ENCODE measurements at places on chromosomes 2 and 18.

DNA sequence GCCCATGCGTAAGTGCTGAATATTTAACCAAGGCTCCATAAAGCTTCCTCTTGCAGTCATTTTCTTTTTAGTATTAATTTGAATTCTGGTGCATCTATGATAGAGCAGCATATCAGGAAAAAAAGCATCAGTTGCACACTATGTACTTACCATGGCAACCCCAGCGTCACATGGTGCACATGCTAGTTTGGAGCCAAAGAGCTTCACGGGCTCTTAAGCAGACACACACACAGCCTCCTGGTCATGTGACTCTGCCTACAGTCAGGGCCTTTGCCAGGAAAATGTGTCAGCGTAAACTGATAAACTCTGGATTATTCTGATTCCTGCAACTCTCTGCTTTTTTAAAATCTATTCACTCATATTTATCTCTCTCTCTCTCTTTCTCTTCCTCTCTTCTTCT is 30.2 kb downstream of the NYAP2 start:
- no peaks in the 10 kb centered on the region for H3K4me1 ChIP-seq
- H3K4me3 ChIP-seq: no peak overlapping the region
- H3K27ac ChIP-seq: no peak overlapping the region

DNA sequence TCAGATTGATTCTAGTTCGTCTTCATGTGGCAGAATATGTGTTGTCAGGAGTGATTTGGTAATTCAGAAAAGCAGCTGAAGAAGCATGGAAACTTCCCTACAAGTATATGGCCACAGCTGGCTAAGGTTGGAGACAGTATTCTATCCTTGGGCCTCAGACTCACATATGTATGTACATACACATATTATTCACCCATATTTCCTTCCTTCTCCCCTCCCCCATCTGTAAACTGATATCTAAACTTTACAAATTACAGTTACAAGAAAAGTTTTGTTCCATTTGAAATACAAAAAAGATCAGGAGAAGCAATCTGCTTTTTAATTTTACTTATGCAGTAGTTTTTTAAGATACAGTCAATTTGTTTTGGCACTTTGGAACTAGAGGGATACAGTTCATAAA is 3.1 kb downstream of the SP3 start:
- peaks cover 29% of the 10 kb centered on the region for H3K36me3 ChIP-seq
- peak overlapping the region; percentile 82 for H3K27ac ChIP-seq
- no peaks in the 10 kb centered on the region for H3K27me3 ChIP-seq

DNA sequence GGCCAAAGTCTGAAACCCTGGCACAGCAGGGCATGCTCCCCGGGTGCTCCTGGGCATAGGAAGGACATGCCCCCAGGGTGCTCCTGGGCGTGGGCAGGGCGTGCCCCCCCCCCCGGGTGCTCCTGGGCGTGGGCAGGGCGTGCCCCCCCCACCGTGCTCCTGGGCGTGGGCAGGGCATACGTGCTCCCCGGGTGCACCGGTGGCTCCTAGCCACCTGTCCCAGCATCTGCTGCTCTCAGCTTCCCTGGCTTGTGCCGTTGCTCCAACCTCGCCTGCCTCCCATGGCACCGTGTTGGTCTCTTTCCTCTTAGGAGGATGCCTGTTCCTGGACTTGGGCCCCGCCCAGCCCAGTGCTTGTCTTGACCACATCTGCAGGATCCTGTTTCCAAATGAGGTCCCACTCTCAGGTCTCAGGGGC is 95.6 kb upstream of the CTDP1 start:
- H3K27ac ChIP-seq: no peak overlapping the region
- no peaks in the 10 kb centered on the region for H3K36me3 ChIP-seq
- no peaks in the 10 kb centered on the region for H3K4me1 ChIP-seq
- H3K27me3 ChIP-seq: peaks cover 50% of the 10 kb centered on the region
- no peak for DNase-seq

GRCh38 chr2:48543895-48544294 is 13.9 kb downstream of the STON1 start:
- DNase-seq: no peak
- no peaks in the 10 kb centered on the region for H3K4me1 ChIP-seq
- no peak overlapping the region for H3K27ac ChIP-seq
- no peaks in the 10 kb centered on the region for H3K36me3 ChIP-seq

DNA sequence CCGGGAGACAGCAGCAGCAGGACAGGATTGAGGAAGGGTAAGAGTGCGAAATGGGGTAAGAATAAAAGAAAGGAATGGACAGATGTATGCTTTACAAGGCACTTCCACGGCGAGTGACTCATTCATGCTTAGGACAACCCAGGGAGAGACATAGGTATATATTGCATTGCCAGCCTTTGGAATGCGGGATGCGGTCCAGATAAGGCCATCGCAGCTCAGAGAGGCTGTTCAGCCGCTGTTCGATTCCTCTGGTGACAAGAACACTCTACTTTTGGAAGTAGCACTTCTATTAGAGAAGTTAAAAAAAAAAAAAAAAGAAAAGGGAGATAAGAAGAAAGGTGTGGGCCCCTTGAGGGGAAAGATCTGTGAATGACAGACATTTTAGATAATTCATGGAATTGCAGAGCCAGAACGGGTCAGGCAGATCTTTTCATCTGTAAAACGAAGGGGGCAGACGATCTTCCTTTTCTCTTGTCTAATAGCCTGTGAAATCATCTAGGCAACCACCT is 819 bp upstream of the NCOA1 start:
- H3K4me1 ChIP-seq: peaks cover 25% of the 10 kb centered on the region
- H3K27me3 ChIP-seq: no peaks in the 10 kb centered on the region
- DNase-seq: peak; percentile 54
- H3K4me3 ChIP-seq: peak overlapping the region; percentile 55

GRCh38 chr2:174840436-174840835 is 76.2 kb upstream of the CHRNA1 start:
- H3K4me1 ChIP-seq: peaks cover 16% of the 10 kb centered on the region
- no peaks in the 10 kb centered on the region for H3K27me3 ChIP-seq
- DNase-seq: no peak
- H3K4me3 ChIP-seq: no peak overlapping the region
- H3K27ac ChIP-seq: no peak overlapping the region
- no peaks in the 10 kb centered on the region for H3K36me3 ChIP-seq
